ENCODE measurements at places on chromosomes 1 and 21.

DNA sequence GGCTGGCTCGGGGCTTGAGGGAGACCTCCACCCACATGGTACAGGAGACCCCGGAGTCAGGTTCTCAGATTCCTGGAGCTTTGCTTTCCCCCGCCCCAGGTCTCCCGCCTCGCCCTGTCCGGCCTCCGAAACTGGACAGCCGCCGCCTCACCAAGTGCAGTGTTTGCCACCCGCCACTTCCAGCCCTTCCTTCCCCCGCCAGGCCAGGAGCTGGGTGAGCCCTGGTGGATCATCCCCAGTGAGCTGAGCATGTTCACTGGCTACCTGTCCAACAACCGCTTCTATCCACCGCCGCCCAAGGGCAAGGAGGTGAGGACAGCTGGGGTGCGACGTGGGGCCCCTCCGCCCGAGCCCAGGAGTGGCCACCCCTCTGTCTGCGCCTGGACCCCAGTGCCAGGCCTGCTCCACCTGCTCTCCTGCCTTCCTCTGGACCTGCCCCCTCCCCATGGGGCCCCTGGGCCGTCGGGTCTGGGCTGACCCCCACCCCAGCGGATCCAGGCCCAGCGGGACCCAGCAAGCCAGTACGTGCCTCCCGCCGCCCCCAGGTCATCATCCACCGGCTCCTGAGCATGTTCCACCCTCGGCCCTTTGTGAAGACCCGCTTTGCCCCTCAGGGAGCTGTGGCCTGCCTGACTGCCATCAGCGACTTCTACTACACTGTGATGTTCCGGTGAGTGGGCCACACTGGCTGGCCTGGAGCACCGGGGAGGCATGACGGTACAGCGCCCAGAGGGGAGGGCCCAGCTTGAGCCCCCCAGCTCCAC lies 8.7 kb downstream of the SELENON start:
- no peak for DNase-seq

DNA sequence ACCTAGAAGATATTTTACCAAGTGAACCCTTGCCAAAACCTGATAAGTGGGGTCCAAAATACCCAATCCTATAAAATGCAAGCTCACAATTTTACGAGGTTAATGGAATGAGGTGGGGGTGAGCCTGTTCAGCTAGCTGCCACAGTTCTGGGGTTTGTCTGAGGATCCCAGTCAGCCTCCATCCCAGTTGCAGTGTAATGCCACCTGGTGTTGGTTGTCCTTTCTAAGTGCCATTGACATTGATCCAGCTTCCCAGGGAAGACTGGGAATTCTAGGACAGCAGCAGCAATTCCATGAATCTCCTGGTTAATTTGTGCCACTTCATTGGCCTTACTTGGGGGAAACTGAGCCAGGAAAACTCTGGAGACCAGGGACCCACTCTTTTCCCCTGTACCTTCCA lies 298.3 kb downstream of the RWDD3 start:
- peak; percentile 26 for DNase-seq

- no peak for DNase-seq
Measured at GRCh38 chr21:38735626-38736206, 70.0 kb upstream of the ETS2 start.

- DNase-seq: no peak
Measured at GRCh38 chr1:64065571-64065970, 137.9 kb upstream of the UBE2U start.

- no peak for DNase-seq
Measured at GRCh38 chr1:168304865-168305264, 24.2 kb downstream of the TBX19 start.

GRCh38 chr1:36874271-36875060 lies 159.8 kb downstream of the GRIK3 start:
- DNase-seq: no peak

- DNase-seq: no peak
Measured at GRCh38 chr1:59116920-59117542, 179.9 kb upstream of the FGGY start.

DNA sequence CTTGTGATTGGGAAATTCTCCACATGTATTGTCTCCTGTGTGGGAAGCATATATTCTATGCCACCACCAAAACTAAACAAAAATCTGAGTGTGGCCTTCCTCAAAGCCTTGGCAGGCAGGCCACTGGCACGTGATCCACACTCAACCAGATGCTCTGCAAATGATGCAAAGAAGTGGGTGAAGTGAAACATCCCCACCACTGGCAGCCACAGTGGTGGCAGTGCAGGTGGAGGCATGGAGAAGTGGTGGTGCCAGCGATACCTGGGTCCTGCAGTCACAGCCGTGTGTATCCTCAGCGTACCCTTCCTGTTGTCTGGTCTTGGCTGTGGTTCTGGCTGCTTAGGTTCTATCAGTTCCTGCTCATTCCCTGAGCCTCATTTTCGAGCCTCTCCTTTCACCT lies 65.2 kb downstream of the PLPPR5 start:
- no peak for DNase-seq

GRCh38 chr1:91872559-91873081 lies 13.3 kb downstream of the TGFBR3 start:
- peak; percentile 34 for DNase-seq

- peak; percentile 99 for DNase-seq
Measured at GRCh38 chr1:155017041-155017945, 14.7 kb downstream of the ZBTB7B start.

DNA sequence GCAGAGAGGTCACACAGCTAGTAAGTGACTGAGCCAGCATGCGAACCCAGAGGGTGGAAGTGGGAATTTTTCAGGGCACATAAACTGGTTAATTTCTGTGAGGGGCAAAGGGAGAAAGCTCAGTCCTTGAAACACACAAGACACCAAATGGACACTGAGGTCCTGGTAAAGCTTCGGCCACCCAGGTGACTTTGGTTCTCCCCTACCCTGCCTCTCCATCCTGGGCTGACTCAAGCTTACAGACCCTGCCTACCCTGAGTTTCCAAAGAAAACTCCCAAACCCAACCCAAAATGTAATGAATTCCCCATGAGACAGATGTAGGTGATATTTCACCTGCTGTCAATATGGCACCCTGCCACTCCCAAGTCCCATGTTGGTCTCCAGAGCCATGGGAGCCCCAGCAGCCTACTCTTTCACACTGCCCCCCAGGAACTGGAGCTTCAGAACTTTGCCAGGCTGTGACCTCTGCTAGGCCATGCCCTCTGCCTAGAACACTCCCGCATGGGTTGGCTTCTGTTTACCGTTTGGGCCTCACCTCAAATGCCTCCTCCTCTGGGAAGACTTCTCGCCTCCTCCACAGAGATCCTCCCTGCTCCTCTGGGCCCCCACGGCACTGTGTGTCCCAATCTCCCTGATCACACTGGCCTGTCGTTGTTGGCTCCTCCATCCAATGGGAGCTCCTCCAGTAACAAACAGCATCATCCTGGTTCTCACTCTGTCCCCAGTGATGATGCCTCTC lies 3.7 kb upstream of the LRP8 start:
- no peak for DNase-seq

DNA sequence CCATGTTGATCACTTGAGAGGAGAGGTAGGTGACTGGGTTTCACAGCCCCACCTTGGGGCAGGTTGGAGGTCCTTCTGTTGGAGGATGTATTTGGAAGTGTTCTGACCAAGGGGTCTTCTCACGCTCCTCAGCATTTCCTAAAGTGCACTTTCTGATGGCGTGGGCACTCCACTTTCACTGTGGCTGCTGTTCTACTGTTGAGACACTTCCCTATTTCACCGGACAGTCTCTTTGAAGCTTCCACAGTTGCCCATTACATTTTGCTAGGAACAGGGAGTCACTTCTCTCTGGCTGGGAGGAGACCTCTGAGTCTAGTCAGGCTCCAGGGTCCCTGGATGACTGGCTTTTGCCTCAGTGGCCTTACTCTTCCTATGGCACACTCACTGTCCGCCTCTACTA lies 180.0 kb upstream of the LMO4 start:
- DNase-seq: no peak

DNA sequence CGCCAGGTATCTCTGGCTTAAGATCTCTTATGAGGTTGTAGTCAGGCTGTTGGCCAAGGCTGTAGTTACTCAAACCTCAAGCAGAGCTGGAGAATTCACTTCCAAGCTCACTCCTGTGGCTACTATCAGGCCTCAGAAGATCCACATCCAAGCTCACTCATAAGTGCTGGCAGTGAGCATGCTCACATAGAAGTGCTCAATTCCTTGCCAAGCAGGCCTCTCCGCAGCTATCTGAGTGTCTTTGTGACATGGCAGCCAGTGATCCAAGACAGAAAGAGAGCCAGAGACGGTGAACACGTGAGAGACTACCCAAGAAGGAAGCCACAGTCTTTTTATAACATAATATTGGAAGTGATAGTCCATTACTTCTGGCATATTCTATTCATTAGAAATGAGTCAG lies 278.2 kb downstream of the PAPPA2 start:
- DNase-seq: no peak

DNA sequence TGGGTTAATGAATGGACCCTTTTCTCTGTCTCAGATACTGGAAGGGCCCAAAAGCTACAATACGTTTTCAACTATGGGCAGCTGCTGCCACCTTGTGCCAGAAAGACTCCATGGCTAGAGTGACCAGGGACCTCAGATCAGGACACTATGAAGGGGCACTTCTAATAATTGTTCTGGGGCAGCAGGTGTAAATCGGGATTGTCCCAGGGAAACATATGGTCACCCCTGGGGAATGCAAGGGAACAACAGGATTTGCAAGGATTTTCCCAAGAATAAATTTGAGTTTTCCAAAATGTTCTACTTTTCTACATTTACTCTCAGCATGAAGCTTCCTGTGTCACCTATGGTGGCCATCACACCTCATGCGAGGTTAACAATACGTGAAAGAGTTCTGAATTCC lies 12.0 kb upstream of the FCAMR start:
- peak; percentile 61 for DNase-seq

DNA sequence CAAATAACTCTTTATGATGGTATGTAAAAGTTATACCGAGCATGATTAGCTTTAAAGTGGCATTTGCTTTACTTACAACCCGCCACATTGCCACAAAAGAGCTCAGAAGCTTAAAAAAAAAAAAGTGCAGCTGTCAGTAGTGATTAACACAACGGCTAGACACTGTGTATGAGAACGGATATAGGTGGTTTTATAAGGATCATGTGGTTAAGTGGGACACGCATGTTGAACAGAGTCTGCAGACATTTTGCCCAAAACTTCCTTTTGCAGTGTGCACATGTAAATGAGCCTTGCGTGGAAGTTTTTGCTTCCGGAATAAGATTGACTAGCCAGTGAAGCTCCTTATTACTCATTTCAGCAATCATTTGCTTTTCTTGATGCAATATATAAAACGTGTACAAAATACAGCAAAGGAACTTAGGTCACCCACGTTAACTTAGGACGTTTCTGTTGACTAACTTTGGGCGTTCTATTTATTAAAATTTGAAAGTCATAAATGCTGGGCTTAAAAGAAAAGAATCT lies 58.7 kb upstream of the RGS1 start:
- DNase-seq: no peak

- DNase-seq: no peak
Measured at GRCh38 chr21:44511938-44512275, 28.1 kb downstream of the KRTAP10-1 start.

DNA sequence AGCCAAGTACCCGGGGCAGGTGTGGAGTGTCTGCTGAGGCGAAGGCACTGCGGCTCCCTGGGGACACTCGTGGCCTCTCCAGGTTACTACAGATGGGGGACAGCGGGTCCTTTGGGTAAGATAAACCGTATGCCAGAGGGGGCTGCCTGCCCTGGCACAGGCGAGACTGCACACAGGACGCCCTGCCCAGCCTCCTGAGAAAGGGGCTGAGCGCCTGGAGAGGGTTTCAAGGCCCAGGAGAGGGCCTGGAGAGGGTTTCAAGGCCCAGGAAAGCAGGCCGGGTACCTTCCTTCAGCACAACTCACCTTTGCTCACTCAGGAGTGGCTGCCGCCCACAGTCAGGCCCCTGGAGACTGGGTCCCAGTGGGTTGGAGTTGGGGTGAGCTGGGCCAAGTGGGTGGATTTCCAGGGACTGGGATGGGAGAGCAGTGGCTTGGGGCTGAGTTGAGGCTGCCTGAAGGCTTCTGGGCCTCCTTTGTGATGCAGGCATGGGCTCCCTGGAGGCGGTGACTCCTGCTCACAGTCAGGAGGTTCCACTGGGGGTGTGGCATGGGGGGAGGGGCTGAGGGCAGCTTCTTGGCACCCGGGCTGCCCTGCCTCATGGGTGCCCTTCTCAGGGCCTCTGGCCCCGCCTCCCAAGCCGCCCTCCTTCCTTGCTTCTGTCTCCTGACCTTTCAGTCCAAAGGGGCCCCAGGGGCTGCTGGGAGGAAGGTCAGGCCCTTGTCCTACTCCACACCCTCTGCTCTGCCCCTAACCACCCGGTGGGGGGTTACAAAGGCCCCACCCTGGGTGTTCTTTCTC lies at the start of gene MMEL1:
Gene MMEL1 (minus strand): TSS at position 456 of the 801 bp plus-strand sequence. CDS start 3,532 bp downstream, outside the sequence.
- no peak for DNase-seq

Data from NCI-H526 (cell line).